ENCODE measurements at places on chromosomes 6 and 20. TPM values are rescaled to one million over a fixed set of nuclear protein-coding genes. Genes with fewer than 3 reads are reported as not detected.

The OSBPL2 gene
- total RNA-seq, result 23.6 TPM

The DTNBP1 gene
- 14.6 TPM for total RNA-seq

The C20orf204 gene
- 4.7 TPM for total RNA-seq

The GMDS gene
- 36.6 TPM for total RNA-seq

The ANKRD66 gene
- not detected for total RNA-seq

The OR2J3 gene
- not detected for total RNA-seq

The SLC17A1 gene
- total RNA-seq, result not detected

The CD24 gene
- total RNA-seq, result 1.4 TPM

The ULBP2 gene
- total RNA-seq, result 0.67 TPM

The SOBP gene
- 0.77 TPM for total RNA-seq

The SUPT3H gene
- total RNA-seq, result 20.0 TPM

The HEY2 gene
- not detected for total RNA-seq

The RTF2 gene
- total RNA-seq, result 76.7 TPM

The DST gene
- total RNA-seq, result 1.3 TPM

Data from activated CD8-positive, alpha-beta T cell treated with anti-CD3 and anti-CD28 coated beads for 36 hours (primary cell).